Heart right ventricle (tissue), 16 donors: ENCODE measurements at places on chromosomes 11 and 22. TPM values are rescaled to one million over a fixed set of nuclear protein-coding genes. Genes with fewer than 3 reads are reported as not detected.

DNA sequence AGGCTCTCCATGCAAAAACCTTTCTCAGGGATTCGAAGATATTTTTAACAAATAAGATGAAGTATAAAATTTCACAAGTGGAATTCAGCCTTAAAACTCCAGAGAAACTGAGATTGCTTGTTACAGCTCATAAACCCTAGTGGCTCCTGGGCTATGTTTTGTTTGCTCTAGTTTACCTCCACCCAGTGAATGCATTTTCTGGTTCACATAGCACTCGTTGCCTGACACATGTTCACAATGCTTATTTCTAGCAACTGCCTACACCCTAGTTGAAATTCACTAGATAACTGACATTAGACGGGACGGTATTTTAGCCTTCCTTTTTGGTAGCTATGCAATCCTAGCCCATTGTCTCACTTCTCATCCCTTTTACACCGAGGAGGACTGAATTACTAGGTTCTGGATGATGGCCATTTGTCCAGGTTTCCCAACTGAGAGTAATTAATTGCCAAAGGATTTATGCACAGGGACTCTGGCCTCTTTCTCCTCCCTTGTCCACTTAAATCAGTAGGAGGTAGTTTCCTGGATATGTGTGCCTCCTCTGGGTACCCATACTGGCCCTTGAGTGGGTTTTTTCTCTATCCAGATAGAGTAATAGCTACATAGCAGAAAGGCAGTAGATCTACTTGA is 951.6 kb downstream of the DLG2 start:
- DNase-seq = no peak

DNA sequence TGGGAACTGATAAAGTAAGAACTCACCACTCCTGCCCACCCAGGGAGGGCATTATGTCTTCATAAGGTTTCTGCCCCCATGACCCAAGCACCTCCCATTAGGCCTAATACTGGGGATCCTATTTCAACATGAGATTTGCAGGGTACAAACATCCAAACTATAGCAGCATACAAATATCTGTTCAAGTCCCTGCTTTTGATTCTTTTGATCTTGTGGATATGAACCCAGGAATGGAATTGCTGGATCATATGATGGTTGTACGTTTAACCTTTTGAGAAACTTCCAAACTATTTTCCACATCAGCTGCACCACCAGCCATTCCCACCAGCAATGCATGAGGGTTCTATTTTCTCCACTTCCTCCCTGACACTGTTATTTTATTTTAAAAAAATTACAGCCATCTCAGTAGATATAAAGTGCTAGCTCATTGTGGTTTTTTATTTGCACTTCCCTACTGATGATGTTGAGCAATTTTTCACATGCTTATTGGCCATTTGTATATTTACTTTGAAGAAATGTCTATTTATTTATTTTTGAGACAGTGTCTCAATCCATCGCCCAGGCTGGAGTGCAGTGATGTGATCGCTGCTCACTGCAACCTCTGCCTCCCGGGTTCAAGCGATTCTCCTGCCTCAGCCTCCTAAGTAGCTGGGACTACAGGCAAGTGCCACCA is 7.1 kb upstream of the ATG16L2 start:
- DNase-seq = no peak

- no peak for DNase-seq
These were observed 31.2 kb downstream of the RAB6A start for GRCh38 chr11:73729594-73730206.

DNA sequence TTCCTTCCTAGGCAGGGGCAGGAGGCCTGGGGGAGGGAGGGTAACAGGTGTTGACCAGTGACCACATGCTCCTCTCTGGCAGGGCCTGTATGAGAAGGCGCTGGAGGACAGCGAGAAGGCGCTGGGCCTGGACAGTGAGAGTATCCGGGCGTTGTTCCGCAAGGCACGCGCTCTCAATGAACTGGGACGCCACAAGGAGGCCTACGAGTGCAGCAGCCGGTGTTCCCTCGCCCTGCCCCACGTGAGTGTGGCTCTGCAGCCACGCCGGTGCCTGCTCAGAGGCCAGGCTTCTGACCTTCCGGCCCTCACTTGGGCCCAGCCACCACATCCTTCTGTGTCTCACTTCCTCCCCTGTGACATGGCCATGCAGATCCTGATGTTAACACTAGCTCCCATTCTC is 25.8 kb downstream of the ZC3H7B start:
- no peak for DNase-seq

DNA sequence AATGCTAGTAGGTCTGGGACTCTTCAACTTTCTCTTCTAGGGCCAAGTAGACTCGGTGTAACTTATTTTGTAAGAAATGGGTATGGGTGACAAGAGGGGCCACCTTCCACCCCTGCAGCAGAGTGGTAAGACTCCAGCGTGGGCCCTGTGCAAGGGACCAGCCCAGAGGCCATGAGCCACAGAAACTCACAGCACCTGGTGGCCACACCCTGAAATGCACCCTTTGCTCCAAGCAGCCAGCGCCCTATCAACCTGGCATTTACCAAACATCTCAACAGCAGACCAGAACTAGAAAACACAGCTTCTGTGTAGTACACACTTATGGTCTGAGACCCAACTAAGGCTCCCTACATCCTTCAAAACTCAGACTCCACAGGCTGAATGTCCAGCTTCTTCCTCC is 5.7 kb downstream of the CDCA5 start:
- DNase-seq = no peak

DNA sequence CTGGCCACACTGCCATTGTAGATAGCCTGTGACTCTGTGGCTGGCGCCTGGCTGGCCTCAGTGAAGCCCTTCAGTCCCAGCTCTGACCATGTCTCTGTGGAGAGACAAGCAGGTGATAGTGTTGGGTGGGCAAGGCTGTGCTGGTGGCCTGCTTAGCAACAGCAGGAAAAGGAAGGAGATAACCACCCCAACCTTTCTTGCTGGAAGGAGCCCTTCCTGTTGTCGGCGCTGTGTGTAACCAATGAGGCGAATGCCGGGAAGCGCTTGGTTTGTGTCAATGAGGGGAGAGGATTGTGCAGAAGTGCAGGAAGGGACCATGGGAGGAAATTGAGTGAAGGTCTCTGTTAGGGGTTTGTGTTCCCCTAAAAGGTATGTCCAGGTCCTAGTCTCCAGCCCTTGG is 27.3 kb downstream of the PARVB start:
- no peak for DNase-seq

DNA sequence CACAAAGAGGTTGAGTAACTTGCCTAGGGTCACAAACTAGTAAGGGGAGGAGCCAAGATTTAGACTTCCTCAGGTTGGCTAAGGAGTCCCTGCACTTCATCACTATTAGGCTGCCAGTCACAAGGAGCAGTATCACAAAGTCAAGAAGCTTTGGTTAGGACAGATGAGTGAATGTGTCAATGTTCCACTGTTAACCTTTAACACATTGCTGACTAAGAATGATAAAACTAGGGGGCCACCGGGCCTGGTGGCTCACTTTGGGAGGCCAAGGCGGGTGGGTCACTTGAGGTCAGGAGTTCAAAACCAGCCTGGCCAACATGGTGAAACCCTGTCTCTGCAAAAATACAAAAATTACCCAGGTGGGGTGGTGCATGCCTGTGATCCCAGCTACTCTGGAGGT is 32.0 kb downstream of the TMEM123 start:
- DNase-seq = no peak

GRCh38 chr11:11777897-11778296 is 63.9 kb upstream of the USP47 start:
- DNase-seq = no peak

- no peak for DNase-seq
These were observed 134.8 kb downstream of the DSCAML1 start for GRCh38 chr11:117662255-117662654.

DNA sequence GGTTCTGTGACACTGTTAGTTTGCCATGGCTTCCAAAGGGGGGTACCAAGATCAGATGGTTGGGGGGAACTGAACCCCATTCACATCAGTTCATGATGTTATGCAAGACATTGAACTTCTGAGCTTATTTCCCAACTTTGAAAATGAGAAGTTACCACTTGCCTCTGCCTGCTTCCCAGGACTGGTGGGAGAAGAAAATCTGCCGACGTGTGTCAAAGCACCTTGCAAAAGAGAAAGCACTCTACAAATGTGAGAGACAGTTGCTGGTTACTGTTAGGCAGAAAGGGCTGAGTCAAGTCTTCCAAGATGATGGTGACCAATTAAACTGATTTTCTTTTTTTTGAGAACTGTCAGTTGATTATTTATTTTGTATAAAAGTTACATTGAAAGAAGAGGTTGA is 45.6 kb downstream of the SMCO4 start:
- no peak for DNase-seq

- peak; percentile 7 for DNase-seq
These were observed 446 bp downstream of the VSTM5 start for GRCh38 chr11:93849751-93850593.

DNA sequence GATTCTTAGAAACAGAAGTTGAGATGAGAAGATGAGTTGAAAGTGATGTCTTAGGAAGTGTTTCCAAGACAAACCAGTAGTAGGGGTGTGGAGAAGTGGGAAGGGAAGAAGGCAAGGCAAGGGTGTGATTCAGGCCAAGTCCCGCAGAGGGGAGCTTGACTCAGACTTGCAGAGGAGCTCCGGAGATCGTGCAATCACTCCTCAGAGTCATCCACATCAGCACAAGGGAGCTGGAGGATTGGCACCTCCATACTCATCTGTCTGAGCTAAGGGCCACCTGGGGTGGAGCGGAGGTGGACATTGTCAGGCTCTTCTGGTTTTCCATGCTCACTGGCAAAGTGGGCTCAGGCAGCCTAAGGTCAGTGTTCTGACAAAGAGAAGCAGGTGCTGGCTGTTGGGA is 44.4 kb downstream of the CHRDL2 start:
- DNase-seq = no peak

DNA sequence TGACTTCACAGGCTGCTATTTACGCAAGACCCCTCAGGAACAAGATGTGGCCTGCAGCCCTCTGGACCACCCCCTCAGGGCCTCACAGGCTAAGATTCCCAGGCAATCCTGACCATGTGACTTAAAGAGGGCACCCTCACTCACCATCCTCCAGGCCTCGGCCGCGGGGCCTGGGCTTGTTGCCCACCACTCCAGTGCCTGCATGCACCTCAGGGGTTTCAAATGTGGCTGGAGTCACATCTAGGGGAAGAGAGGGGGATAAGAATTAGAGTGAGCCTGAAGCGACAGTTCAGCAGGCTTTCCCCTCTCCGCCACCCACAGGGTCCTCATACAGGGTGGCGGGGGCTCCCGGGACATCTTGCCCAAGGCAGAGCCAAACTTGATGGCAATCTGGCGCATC is 2.1 kb downstream of the ESS2 start:
- no peak for DNase-seq

DNA sequence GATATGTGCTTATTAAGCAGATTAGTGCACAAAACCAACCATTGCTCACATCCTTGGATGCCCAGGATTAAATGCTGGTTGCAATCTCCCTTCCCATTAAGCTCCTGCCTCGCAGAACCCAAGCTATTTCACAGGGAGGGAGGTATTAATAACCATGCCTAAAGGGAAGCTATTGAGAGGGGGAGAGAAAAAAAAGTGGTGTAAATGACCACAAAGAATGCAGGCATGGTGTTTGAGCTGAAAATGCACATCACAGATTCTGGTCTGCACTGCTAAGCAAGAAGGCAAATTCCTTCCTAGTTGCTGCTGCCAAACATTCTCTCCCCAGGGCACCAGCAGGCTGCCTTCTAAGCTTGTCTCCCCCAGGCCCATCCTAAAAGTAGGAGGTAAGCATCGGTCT is 92.0 kb upstream of the ISX start:
- DNase-seq = no peak

INPP5J gene
- 7.9 TPM for polyA plus RNA-seq

CRYBB3 gene
- polyA plus RNA-seq = 0.06 TPM

SMIM35 gene
- not detected for polyA plus RNA-seq

SYT13 gene
- 0.67 TPM for polyA plus RNA-seq

RFPL1 gene
- not detected for polyA plus RNA-seq

GLYATL1B gene
- polyA plus RNA-seq = not detected

CCDC87 gene
- 0.22 TPM for polyA plus RNA-seq
